ENCODE measurements at places on chromosomes 12 and 14.

- DNase-seq, result no peak
Observed at GRCh38 chr14:94355191-94355794, 32.2 kb upstream of the SERPINA6 start.

DNA sequence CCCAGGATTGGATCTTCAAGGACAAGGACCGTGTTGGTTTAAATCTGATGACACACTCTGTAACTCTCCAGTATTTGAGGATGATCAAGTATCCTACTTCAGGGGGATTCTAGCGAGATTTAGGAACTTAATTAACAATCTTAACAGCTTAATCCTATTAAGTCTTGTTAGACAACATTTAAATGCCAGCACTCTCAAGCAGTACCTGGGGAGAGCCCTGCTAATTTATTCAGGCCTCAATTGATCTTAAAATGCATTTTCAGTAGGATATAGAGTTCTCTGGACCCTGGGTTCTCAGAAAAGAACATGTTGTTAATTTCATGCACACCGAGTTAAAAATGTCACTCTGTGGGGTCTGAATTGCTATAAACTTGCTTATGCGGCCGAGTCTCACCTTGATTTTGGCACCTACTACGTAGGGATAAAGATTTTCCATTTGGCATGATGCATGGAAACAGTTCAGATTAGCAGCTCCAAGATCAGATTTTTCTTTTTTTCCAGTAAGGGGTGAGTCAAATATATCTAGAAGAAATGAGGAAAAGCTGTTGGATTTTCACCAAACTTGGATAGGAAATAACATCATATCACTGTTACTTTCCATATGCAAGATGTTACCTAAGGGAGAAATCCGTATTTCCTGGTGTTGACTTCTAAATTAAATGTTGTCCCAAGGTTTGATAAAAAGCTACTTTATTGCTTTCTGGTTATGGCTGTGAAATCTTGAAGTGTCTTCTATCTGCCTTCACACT is 76.1 kb downstream of the SLC24A4 start:
- no peak for DNase-seq

GRCh38 chr14:51071857-51072256 is 23.0 kb downstream of the TRIM9 start:
- DNase-seq, result no peak

DNA sequence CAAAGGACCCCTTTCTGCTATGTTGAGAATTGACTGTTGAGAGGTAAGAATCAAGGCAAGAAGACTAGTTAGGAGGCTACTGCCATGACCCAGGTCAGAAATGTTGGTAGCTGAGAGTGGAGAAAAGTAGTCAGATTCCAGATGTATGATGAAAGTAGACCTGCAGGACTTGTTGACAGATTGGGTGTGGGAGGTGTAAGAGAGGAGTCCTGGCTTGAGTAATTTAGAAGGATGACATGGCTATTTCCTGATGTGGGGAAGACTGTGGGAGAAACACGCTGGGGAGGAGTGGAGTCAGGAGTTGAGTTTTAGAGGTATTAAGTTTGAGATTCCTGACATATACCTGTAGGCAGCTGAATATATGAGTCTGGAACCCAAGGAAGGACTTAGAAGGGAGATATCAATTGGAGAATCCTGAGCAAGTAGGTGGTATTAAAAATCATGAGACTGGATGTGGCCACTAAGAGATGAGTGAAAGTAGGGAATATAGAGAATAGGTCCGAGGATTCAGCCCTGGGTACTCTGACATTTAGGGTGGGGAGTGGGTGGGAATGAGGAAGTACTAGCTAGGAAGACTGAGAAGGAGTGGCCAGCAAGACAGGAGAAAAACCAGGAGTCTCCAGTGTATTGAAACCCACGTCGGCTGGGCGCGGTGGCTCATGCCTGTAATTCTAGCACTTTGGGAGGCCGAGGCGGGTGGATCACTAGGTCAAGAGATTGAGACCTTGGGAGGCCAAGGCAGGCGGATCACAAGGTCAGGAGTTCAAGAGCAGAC is 12.6 kb upstream of the DDX47 start:
- DNase-seq, result no peak

DNA sequence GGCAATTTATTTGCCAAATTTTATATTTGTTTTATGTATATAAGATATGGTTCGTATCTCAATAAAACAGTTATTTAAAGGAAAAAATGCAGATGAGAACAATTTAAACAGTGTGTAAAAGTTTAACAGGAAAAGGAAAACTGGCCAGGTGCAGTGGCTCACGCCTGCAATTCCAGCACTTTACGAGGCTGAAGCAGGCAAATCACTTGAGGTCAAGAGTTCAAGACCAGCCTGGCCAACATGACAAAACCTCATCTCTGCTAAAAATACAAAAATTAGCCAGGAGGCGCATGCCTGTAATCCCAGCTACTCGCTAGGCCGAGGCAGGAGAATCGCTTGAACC is 22.3 kb downstream of the G2E3 start:
- no peak for DNase-seq

- DNase-seq, result no peak
Observed at GRCh38 chr14:31770271-31770670, 209.1 kb downstream of the NUBPL start.

GRCh38 chr14:95185033-95185766 is 27.9 kb upstream of the DICER1 start:
- no peak for DNase-seq

GRCh38 chr14:21915826-21916225 is 242.2 kb upstream of the OR4E1 start:
- no peak for DNase-seq

DNA sequence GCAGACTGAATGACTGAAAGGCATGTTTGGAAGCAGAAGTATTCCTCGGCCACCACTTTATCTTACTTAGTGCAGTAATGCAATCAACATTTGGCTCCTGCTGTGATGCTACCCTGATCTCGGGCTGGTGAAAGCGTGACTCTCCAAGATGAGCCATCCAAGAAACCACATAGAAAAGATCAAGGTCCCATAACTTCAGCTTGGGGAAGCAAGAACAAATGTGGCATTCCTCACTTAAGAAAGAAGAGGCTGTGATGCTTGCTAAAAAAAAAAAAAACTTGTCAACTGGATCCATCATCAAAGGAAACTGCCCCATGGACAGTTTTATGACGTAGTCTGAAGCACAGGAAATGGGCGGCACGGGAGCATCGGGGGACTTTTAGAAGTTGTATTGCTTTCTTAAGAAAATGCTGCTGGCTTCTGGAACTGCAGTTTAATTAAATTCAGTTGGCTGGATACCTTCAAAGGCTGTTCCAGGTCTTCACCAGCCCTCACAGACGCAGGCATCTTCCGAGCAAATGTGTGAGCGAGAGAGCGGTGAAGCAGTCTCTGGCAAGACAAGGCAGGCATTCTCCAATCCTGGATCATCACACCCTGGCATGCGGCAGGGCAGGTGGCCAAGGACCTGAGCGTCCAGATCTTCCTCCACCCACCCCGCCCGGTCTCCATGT is 38.2 kb upstream of the MAP1LC3B2 start:
- no peak for DNase-seq

GRCh38 chr12:57611108-57611826 is at the start of gene ARHGEF25:
ARHGEF25 (plus strand) TSS chr12:57611435; CDS start chr12:57611895, 460 bp downstream.
- DNase-seq, result no peak

GRCh38 chr14:54676812-54677708 is 110.1 kb downstream of the SAMD4A start:
- DNase-seq, result no peak

DNA sequence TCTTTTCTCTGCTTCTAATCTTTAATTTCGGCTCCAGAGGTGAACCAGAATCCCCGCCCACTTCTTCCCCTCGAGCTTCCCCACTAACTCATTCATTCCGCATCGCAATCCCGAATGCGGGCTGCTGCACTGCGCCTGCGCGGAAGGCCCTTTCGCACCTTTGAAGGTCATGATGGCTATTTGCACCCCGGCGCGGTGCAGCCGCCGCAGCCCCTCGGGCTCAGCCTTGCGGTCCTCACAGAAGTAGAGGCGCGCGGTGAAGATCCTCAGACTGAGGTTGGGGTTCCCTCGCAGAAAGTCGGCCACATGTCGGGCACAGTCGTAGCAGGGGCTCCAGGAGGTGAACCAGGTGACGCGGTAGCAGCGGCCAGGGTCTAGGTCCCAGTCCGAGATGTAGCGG is 7.6 kb downstream of the AICDA start:
- DNase-seq, result no peak

DNA sequence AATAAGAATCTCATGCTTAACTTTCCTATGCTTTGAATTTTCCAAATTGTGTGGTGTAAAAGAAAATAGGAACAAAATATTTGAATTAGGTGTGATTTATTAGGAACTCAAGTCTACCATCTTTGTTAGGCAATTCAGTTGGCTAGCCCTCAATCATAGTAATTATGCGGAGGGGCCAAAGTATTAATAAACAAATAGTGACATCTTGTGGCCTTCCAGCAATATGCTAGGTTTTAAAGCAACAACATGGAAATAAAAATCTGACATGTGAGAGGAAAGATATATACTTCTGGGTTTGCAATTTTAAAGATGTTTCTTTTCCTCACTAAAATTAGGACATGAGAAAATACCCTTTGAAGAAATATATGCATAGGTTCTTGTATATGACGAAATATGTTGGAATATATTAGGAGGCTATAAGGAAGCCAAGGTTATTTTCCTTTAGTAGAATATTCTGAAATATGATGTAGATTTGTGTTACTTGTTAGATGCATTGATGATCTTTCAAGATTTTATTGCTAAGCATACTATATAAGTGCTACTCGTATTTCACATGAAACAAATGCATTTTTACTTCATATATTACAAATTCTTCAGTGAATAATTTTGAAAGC is 200.4 kb downstream of the PTPRO start:
- DNase-seq, result no peak

DNA sequence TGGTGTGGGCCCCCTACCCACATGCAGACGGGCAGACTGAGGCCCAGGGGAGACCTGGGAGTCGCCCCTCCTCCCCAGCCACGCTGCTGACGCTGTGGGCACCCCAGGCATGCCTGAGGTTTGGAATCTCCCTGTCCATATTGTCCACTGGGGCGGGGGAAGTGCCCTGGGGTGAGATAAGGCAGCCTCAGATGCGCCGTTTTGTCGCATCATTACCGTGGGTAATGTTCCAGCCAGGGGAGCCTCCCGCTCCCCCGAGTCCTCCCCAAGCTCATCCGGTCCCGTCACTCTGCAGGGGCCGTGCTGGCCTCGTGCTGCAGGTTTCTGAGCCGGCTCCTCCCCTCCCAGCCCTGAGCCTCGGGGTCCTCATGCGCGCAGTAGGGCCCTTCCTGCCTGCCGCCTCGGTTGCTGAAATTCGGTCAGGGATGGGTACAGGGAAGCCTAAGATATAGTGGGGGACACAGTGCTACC is 11.4 kb downstream of the INF2 start:
- DNase-seq, result no peak

- no peak for DNase-seq
Observed at GRCh38 chr12:9587987-9588600, 19.6 kb downstream of the KLRB1 start.

- no peak for DNase-seq
Observed at GRCh38 chr14:24607081-24607480, 2.4 kb downstream of the GZMH start.

- DNase-seq, result no peak
Observed at GRCh38 chr12:50642761-50643160, 121.1 kb upstream of the ATF1 start.

DNA sequence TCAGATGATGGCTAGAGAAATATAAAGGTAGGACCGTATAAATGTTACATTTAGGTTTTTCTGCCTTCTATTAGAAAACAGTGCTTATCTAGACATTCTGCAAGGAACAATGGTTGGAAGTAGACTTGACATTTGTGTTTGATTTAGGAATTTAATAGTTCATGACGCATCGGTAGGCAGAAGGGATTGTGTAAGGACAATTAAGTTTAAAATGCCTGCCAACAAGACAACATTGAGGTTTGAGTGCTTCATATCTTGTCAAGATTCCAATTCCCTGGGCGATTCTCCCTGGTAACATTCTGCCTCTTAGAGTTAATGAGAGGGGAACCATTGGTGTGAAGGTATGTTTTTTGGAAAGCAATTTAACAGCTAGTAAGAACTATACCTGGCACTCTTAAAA is 186.8 kb upstream of the RBM19 start:
- DNase-seq, result no peak

- DNase-seq, result no peak
Observed at GRCh38 chr14:104359969-104360442, 219.6 kb upstream of the C14orf180 start.
